ENCODE measurements at places on chromosomes 1 and 21.

GRCh38 chr1:12387641-12388040, 157.8 kb downstream of the VPS13D start:
- DNase-seq = no peak

GRCh38 chr1:72435025-72435424, 152.7 kb upstream of the NEGR1 start:
- DNase-seq = no peak

- DNase-seq = no peak
Measured at GRCh38 chr21:36964827-36965719, 1.4 kb downstream of the HLCS start.

GRCh38 chr1:169105087-169105433, 1.4 kb upstream of the ATP1B1 start:
- DNase-seq = no peak

- no peak for DNase-seq
Measured at GRCh38 chr1:174258148-174258550, 98.8 kb downstream of the RABGAP1L start.

DNA sequence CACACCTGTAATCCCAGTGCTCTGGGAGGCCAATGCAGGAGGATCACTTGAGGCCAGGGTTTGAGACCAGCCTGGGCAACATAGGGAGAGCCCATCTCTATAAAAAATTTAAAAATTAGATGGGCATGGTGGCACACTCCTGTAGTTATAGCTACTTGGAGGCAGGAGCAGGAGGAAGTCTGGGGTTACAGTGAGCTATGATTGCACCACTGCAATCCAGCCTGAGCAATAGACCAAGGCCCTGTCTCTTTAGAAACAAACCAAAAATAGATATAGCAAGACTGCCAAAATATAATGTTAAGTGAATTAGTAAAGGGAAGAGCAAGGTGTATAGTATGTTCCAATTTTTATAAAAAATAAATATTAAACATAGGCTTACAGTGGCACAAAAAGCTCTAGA, 28.8 kb downstream of the PLEKHO1 start:
- no peak for DNase-seq

DNA sequence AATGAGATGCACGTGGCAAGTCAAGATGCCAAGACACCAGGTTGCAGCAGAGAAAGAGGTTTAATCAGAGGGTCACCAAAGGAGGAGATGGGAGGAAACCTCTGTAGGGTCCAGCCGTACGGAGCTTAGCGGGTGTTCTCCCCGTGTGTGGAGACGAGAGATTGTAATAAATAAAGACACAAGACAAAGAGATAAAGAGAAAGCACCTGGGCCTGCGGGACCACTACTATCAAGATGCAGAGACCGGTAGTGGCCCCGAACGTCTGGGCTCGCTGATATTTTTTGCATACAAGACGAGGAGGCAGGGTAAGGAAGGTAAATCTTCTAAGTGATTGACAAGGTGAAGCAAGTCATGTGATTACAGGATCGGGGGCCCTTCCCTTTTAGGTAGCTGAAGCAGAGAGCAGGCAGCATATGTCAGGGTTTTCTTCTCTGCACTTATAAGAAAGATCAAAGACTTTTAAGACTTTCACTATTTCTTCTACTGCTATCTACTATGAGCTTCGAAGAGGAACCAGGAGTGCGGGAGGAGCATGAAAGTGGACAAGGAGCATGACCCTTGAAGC, 41.2 kb upstream of the TDRD10 start:
- no peak for DNase-seq

GRCh38 chr1:233114159-233114558, 163.7 kb downstream of the NTPCR start:
- DNase-seq = no peak

DNA sequence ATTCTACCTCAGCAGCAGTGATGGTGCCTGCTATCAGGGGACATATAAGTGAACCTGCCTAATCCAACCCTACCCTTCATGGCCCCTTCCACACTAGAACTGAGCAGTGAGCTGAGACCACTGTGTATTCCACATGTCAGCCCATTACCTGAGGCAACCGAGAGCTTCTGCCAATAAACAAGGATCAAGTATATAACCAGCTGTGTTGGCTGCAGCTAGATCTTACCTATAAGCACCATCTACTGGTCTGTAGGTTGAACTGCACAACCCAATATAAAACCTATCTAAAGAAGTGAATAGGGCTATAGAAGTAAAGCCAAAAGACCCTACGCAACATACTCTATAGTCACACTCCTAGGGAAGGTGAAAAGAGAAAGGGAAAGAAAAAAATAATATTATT, 376.9 kb downstream of the HHIPL2 start:
- no peak for DNase-seq

DNA sequence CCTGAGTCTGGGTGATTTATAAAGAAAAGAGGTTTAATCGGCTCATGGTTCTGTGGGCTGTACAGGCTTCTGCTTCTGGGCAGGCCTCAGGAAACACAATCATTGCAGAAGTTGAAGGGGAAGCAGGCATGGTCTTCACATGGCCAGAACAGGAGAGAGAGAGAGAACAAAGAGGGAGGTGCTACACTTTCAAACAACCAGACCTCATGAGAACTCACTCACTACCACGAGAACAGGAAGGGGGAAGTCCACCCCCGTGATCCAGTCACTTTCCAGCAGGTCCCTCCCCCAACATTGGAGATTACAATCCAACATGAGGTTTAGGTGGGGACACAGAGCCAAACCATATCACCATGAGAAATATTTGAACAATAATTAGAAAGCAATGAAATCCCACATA, 222.9 kb downstream of the FAM72C start:
- no peak for DNase-seq

- DNase-seq = no peak
Measured at GRCh38 chr1:8023995-8024313, 2.2 kb downstream of the ERRFI1 start.

- no peak for DNase-seq
Measured at GRCh38 chr1:205942631-205943159, 561 bp downstream of the SLC26A9 start.

- no peak for DNase-seq
Measured at GRCh38 chr1:183105449-183105848, 80.6 kb upstream of the LAMC2 start.

DNA sequence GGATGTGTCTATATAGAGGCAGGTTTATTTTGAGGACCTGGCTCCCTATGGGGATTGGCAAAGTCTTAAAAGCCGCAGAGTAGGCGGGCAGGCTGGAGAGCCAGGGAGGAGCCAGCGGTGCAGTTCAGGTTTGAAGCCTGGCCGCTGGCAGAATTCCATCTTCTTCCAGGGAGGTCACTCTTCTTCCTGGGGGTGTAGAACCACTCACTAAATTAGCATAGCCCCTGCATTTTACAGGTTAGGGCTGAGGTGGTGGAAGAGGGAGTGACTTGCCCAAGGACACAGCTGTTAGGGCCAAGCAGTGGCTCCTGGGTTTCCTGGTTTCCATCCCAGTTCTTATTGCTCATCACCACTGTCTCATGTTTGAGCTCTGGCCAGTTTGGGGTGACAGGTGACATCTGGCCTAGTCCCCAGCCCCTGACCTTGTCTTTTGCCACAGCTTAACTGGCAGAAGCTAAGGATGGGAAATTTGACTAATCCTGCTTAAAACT, 1.4 kb downstream of the PINK1 start:
- no peak for DNase-seq

DNA sequence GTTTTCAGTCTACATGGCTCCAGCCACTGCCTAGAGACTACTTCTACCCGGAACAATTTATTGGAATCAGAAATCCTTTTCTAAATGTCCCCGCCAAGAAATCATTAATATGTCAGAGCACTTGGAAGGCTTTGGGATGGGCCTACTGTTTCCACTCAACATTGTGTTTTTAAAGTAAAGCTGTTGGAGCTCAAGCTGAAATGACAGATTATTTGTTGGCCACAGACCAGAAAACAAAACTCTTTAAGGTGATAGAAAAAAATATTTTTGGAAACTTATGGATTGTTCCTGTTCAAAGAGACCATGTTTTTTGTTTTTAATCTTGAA, 496 bp downstream of the VPS45 start:
- DNase-seq = no peak

DNA sequence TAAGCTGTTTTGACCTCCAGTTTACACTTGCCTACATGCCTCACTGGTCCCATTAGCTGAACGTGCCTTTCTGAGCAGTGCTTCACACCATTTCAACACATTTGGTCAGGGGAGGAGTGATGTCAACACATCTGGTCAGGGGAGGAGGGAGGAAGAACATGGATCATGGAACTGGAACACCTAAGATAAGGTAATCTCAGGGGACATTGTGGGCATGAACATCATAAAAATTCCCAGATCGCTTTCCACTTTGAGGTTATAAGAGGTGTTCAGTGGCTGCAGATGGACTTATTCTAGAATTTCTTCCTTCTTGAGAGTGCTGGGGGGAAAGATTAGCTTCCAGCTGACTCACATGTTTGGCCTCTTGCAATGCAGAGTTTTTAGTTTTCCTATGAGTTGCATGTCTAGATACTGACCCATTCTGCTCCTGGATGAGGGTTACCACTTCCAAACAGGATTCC, 2.0 kb downstream of the QSOX1 start:
- no peak for DNase-seq

GRCh38 chr21:44728716-44729115, 17.3 kb upstream of the TSPEAR start:
- DNase-seq = no peak

DNA sequence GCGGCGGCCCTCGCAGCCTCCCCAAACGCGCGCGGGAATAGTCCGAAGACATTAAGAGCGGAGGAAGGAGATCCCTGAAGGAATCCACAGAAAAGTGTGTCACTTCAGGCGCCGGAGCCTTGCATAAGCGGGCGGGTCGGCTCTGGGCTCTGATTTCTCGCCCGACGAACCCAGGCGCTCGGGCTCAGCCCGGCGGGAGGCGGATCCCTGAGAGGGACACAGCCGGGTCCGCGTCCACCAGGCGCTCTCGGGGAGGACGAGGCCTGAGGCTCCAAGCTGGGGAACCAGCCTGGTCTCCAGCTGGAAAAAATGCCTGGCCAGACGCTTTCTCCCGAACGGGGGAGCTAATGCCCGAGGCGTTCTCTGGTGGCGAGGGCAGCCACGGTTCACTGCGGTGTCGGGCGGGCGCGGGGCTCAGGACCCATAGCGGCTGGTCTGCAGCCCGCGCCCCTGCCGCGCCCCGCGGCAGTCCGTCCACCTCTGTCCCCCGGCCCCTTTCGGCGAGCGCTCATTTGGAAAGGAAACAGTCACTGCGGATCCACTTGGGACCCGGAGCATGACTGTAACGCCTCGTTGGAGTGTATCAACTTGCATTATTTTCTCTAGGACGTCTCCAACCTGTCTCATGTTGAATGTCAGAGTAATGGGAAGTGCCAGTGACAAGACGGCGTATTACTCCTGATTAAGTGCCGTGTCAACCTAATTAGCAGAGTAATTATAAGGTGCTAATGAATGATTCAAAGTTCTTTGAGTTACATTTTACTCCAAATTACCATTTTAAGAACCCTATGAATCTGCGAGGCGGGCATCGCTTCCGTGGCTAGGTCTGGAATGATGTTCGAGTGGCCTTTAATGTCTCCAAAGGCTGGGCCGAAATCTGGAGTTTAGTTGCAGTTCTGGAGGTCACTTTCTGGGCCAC, 1.6 kb upstream of the BARHL2 start:
- DNase-seq = no peak

- DNase-seq = no peak
Measured at GRCh38 chr1:47738560-47739182, 258.5 kb downstream of the TRABD2B start.

GRCh38 chr1:207888652-207889051, 22.3 kb downstream of the CD34 start:
- DNase-seq = no peak

DNA sequence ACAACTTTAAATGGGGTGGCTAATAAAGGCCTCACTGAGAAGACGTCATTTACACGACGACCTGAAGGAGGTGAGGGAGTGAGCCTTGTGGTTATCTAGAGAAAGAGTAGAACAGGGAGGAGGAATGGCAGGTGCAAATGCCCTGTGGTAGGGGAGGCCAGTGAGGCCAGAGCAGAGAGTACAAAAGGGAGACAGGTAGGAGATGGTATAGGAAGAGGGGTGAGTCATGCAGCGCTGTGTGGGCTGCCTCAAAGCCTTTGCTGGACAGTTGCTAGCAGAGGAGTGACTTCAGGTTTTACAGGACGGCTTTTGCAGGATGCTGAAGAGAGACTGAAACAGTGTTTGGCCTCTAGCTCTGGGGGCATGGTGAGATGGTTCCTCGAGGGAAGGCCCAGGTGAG, 116.0 kb downstream of the IER5 start:
- DNase-seq = no peak

DNA sequence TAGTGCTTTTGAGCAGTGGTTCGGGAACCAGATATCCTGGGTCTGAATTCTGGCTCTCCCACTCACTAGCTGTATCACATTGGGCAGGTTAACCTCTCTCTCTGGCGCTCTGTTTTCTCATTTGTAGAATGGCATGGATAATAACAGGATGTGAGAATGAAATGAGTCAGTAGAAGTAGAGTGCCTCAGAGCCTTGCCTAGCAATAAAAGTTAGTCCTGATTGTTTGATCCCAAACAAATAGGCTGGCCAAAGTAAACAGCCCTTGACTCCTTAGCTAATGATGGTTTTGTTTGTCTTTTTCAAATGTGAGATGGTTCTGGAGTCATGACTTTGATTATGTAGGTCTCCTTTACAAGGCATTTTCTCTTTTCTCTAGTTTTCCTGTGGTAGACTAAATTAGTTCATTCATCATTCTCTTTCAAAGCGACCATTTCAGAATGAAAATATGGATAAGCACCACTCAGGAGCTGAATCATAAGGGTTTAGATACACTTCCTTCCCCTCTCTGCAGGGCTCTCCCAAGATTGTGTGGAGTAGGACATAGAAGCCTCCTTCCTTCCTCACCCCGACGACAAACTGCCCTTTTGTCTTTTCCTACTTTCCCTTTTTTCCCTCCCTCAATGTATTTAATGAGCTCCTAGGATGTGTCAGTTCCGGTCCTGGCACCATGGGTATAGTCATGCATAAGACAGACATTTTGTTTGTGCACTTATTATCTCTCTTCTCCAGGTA, 23.1 kb downstream of the KIAA0040 start:
- no peak for DNase-seq

DNA sequence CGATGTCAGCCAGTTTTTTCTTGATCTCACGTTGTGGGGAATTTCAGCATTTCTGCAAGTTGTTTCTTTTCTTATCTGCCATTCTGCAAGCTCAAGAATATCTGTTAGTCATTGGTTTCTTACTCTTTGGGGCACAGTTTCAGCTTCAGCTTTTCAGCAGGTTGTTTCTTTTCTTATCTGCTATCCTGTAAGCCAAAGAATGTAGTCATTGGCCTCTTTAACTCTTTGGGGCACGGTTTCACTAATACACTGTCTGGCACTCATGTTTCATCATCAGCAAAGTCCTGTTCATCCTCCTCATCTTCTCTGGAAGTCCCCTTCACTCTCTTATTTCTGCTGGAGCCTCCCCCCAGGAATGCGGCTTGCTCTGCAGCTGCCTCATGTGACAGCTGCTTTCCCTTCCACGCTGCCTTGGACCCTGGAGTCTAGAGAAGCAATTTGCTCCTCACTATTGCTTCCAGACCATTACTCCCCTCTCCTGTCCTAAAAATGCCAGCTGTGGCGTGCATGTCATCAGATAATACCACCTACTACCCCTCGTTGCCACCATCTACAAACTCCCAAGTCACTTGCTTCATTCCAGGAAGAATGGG, 67.0 kb upstream of the CACNA1E start:
- DNase-seq = no peak

Data from cortex of kidney (tissue), 1 donor.